ENCODE measurements at places on chromosomes 4 and X.

- no peak for DNase-seq
Measured at GRCh38 chr4:95921470-95921869, 81.6 kb downstream of the PDHA2 start.

- DNase-seq, result no peak
Measured at GRCh38 chr4:132670557-132670956, 478.5 kb upstream of the PCDH10 start.

DNA sequence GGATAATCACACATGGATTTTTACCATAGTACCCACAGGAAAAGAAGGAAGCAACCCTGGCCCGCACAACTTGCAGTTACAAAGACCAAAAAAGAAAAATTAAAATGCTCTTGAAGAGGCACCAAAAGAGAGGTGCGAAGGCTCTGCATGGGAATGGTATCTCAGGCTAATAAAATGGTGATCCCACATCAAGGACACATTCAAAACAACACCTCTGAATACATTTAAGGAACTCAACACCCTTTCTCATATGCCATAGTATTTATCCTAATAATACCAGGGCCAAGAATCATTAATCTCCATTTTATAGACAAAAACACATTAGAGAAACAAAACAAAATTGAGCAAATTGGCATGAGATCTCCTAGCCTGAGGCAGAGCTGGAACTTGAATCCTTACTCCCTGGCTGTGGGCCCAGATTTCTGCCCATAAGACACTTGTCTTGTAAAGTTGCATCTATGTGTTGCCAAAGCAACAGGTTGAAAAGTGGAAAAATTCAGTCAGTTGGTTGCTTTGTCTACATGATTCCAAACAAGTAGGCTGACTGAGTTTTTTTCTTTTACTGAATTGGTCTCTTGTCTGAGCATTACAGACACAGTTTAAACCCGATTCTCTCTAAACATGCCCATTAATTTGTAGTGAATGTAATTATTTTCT is 33.5 kb downstream of the GUCY2F start:
- no peak for DNase-seq

- no peak for DNase-seq
Measured at GRCh38 chr4:165299399-165300060, 27.9 kb upstream of the MSMO1 start.

- DNase-seq, result no peak
Measured at GRCh38 chr4:16843831-16844508, 54.5 kb downstream of the LDB2 start.

Measured in activated T-cell treated with anti-CD3 and anti-CD28 coated beads for 48 hours (primary cell).